ENCODE measurements at places on chromosomes 7 and 10.

- no peak for DNase-seq
Measured at GRCh38 chr7:110590415-110590814, 500.5 kb upstream of the LRRN3 start.

DNA sequence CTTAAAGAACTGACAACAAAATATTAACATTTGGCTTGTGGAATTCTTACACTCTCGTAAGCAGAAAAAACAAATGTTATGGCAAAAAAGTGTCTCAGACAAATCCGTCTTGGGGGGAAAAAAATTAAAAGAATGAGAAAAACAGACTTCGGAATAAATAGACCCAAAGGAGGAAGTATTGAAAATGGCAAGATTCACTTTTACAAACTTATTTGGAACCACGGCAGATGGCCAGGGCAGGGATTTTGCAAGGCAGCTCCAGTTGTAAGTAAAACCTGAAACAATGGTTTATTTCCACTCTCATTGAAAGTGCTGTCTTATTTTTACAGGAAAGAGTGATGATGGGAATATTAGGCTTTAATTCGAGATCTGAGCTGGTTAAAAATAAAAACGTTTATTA, 1.5 kb upstream of the ZNF438 start:
- no peak for DNase-seq

- DNase-seq = no peak
Measured at GRCh38 chr7:121397361-121397760, 1.3 kb upstream of the FAM3C start.

- no peak for DNase-seq
Measured at GRCh38 chr10:78533098-78533497, 499.4 kb downstream of the RPS24 start.

- no peak for DNase-seq
Measured at GRCh38 chr10:10178476-10178875, 839.2 kb upstream of the CELF2 start.

- DNase-seq = no peak
Measured at GRCh38 chr10:108323274-108323798, 1158.8 kb upstream of the SORCS1 start.

DNA sequence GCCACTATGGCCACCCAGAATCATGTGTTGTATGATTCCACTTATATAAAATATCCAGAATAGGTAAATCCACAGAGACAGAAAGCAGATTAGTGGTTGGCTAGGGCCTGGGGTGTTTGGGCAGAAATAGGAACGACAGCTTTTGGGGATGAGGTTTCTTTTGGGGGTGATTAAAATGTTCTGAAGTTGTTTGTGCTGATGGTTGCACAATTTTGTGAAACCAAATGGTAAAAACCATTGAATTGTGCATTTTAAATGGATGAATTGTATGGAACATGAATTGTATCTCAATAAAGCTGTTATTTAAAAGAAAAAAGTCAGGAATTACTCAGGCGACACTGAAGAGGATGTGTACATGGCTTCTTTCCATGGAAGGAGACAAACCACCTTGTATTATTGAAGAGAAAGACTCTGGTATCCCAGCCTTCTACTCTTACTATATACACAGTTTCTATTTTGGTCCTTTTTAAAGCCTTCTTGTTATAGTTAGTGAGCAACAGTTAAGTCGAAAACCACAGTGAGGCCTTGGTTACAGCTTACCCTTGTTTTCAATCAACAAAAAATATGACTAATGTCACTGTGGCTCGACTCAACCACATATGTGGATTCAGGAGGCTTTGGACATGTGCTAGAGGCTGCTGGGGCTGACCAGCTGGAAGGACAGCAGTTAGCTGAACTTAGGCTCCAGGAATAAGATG, 57.1 kb upstream of the KMT2E start:
- no peak for DNase-seq

GRCh38 chr7:80216996-80217842, 82.6 kb downstream of the GNAI1 start:
- no peak for DNase-seq

Data from activated T-helper 1 cell treated with anti-CD3 and anti-CD28 coated beads, Interleukin-2, amount 50 U/mL, for 16 hours (primary cell).